ENCODE measurements at places on chromosomes 1 and 21.

- no peaks in the 10 kb centered on the region for H3K36me3 ChIP-seq
- no peaks in the 10 kb centered on the region for H3K4me1 ChIP-seq
- H3K4me3 ChIP-seq, result no peak overlapping the region
- peak; percentile 58 for DNase-seq
Observed at GRCh38 chr1:151157067-151157531, 650 bp downstream of the TNFAIP8L2 start.

DNA sequence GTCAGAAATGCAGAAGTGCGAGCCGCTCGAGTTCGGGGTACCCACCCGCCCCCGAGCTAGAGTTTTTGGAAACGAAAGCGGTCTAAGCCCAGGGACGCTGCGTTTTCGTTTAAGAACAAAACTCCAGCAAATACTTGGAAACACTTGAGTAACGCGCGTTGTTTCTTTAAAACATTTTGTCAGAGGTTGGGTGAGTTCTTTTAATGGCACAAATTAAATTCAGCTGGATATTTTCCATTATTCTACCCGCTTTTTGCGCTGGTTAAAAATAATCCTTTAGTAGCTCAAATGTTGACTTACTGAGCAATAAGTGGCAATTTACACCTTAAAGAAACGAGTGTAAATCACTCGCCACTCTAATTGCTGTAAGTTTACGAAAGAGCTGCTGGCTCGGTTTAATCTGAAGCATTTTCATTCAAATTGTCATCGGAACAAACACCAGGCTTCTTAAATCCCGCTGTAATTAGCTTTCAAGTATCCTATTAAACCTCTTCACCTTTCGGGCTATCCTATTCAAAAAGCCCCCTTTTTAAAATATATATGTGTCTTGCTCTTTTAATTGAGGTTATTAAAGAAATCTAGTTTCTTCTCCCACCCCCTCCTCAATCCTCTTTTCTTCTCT is 1.5 kb downstream of the LHX8 start:
- H3K27ac ChIP-seq, result no peak overlapping the region
- no peaks in the 10 kb centered on the region for H3K36me3 ChIP-seq
- DNase-seq, result no peak
- H3K4me1 ChIP-seq, result no peaks in the 10 kb centered on the region

DNA sequence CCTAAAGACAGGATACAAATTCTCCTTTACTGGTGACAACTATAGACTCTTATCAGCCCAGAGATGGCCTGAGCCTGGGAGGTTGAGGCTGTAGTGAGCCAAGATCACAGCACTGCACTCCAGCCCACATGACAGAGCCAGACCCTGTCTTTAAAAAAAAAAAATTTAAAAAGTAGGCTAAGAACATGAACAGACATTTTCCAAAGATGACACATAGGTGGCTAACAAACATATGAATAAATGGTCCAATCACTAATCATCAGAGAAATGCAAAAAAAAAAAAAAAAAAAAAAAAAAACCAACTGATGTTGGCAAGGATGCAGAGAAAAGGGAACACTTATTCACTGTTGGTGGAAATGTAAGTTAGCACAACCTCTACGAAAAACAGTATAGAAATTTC is 65.0 kb downstream of the TOR3A start:
- no peaks in the 10 kb centered on the region for H3K27me3 ChIP-seq
- H3K4me3 ChIP-seq, result no peak overlapping the region
- no peaks in the 10 kb centered on the region for H3K36me3 ChIP-seq

DNA sequence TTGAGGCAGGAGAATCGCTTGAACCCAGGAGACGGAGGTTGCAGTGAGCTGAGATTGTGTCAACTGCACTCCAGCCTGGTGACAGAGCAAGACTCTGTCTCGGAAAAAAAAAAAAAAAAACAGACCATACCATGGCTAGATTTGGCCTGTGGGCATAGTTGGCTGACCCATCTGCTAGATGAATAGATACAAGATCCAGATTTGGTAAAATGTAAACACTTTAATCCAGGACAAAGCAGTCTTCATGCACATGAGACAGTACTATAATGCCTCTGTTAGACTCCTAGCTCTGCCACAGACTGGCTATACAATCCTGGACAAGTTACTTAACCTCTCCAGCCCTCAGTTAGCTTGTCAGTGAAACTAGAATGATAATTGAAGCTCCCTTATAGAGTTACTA is 27.9 kb upstream of the SRP9 start:
- no peak for DNase-seq
- H3K27ac ChIP-seq, result no peak overlapping the region
- no peaks in the 10 kb centered on the region for H3K36me3 ChIP-seq

- no peak within 1 kb of the TSS for H3K4me3 ChIP-seq
- H3K4me1 ChIP-seq, result no peaks in the 10 kb centered on the region
- H3K27ac ChIP-seq, result no peak within 1 kb of the TSS
- no peaks in the 10 kb centered on the region for H3K27me3 ChIP-seq
Observed at GRCh38 chr1:110150330-110151174, at the start of gene SLC6A17. TSS of gene SLC6A17 (plus strand) at chr1:110150494. CDS start at chr1:110166930, 16,436 bp downstream.

DNA sequence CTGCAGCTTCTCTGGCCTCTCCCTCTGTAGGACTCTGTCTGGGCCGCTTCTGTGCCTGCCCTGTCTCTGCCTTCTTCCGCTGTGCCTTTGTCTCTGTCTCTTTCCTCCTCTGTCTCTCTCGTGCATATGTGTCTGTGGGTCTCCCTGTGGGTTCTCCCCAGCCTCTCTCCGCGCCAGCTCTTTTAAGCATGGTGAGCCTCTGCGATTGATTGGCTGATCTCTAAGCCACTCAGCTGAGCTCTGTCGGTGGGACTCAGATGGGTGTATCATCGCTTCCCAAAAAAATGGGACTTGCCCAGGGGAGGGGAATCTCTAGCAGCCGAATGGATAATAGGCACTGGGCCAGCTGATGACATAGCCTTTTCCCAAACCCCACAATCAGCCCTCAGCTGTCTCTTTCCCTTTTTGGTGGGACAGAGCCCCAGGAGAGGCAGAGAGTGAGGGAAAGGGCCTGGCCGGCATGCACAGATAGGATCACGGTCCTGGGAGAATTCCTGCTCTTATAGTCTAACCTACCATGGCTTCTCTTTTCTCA is at the start of gene ADAMTS4:
ADAMTS4 (minus strand) TSS at position 158 of the 535 bp plus-strand sequence. CDS start 427 bp downstream, outside the sequence.
- H3K4me1 ChIP-seq, result peaks cover 4% of the 10 kb centered on the region
- no peak within 1 kb of the TSS for H3K4me3 ChIP-seq
- H3K36me3 ChIP-seq, result no peaks in the 10 kb centered on the region
- H3K27ac ChIP-seq, result no peak within 1 kb of the TSS
- no peaks in the 10 kb centered on the region for H3K27me3 ChIP-seq

- H3K27me3 ChIP-seq, result no peaks in the 10 kb centered on the region
- DNase-seq, result no peak
- H3K4me1 ChIP-seq, result no peaks in the 10 kb centered on the region
- H3K36me3 ChIP-seq, result no peaks in the 10 kb centered on the region
Observed at GRCh38 chr1:182784556-182785171, 4.9 kb upstream of the NPL start.
